ENCODE measurements at places on chromosomes 2 and 18.

- DNase-seq: no peak
Observed at GRCh38 chr2:99734236-99734635, 244.4 kb upstream of the REV1 start.

DNA sequence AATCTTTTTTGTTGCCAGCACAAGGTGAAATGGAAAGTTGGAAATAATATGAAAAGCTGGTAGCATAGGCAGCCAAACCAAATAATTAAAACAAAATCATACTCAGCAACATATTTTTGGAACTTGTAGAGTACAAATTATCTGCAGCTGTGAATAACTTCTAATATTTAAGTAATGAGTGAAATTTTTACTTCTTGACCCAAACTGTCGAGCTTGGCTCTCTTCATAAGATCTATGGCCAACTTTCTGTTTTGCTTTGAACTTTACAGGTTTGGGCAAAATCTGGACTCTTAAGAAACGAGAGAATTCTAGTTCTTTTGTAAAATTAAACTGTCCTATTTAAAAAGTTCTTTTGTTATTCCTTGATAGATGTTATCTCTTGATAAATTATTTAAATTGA is 25.6 kb upstream of the CCDC102B start:
- no peak for DNase-seq

- no peak for DNase-seq
Observed at GRCh38 chr2:158743879-158744278, 51.2 kb upstream of the DAPL1 start.

DNA sequence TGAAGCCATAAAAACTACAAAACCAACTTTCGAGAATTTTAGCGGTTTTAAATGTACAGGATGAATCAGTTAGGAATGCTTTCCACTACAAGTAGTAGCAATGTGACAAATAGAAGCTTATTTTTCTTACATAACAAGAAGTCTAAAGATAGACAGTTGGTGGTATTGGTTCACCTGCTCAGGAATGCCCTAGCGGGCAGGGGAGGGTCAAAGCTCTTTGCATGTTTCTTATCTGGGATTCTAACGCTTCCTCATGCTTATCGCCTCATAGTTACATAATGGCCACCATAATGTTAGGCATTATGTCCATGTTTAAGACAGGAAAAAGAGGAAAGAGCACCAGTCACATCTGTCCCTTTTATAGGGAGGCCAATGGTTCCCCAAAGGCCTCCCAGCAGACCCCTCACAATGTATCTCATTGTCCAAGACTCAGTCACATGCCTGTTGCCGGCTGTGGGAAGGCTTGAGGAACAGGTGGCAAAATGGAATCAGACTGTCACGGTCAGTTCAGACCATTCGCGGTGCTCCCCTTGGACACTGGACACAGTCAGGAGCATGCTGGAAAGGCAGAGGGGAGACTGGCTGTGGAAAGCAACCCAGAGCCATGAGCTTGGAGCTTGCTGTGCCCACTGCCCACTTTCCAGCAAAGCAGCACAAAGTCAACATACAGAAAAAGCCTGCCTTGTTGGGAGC is 69.4 kb upstream of the ODC1 start:
- DNase-seq: no peak

GRCh38 chr18:498931-499775 is 1.3 kb downstream of the COLEC12 start:
- no peak for DNase-seq

GRCh38 chr2:233280114-233280693 is 27.4 kb upstream of the SAG start:
- no peak for DNase-seq

DNA sequence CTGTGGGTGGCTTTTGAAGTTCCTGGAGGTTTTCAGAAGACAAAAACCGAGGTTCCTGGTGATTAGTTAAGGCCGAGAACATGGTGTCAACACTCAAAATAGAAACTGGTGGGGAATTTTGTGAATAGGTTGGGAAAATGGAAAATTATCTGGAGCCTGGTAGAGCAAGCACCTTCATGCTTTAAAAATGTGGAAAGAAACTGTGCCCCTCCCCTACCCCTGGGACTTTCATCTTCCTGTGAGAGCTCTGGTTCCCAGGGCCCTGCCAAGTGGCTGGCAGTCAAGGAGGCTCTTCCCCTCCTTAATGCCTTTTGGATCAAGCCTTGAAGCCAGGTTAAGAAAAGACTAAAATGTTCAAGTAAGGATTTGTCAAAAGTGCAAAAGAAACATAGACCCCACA is 1.9 kb upstream of the CRACDL start:
- no peak for DNase-seq

DNA sequence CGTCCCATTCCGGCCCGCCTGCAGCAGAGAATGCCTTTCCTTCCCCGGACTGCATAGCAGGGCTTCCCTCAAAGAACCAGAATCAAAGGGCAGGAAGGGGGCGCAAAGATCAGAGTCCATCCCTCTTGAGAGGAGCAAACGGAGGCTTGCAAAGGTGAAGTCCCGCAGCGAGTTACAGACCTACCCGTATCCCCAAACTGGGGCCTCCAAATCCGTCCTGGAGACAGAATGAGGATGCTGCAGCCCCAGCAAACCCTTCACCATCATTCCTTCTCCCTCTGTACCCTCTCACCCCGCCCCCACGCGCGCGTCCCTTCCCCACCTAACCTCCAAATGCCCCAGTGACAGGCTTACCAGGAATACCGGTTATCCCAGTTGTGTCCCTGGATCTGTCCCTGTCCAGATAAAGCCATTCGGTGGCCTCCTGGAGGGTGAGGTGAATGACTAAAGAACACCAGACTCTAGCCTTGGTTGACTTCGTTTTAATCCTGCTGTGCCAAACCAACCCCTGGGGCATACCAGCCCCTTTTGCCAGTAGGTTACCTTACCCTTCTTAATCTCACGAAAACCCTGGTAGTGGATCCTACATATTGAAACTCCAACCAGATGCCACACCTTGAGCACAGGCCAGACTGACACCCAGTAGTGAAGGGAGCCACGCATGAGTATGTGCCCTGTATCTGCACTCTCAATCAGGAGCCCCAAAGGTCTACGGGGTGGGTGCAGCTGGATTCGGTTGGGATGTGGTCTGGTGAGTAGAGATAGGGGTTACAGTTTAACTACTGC is 961 bp upstream of the SLC40A1 start:
- DNase-seq: no peak

DNA sequence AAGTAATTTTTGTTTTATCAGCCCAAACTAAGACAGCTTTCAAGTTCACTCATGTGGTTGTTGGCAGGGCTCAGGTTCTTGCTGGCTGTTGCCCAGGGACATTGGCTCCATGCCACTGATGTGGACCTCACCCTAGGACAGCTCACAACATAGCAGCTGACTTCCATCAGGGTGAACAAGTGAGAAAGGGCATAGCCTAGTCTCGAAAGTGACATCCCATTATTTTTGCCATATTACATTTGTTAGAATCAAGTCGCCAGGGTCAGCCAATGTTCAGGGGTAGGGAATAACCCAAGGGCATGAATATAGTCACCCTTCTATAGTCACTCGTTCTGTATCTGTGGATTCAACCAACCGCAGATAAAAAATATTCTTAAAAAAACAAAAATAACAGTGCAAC is 10.7 kb upstream of the CWC22 start:
- no peak for DNase-seq

GRCh38 chr2:135890835-135891234 is 14.6 kb upstream of the MCM6 start:
- no peak for DNase-seq

DNA sequence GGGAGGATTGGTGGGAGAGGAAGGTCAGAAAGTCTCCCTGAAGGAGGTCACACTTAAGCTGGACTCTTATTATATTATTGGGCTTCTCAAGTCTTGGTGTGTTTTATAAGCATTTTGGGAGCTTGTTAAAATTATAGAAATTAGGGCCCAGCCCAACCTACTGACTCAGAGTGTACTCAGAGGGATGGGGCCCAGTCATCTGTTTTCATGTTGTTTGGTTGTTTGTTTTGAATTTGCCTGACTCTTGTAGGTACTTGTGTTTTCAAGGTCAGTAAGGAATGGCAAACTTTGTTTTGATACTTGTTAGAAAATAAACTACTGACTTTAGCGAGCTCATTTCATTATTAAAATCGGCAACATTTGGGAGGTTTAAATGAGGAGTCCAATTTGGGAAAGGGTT is 152.0 kb downstream of the INSIG2 start:
- DNase-seq: no peak

DNA sequence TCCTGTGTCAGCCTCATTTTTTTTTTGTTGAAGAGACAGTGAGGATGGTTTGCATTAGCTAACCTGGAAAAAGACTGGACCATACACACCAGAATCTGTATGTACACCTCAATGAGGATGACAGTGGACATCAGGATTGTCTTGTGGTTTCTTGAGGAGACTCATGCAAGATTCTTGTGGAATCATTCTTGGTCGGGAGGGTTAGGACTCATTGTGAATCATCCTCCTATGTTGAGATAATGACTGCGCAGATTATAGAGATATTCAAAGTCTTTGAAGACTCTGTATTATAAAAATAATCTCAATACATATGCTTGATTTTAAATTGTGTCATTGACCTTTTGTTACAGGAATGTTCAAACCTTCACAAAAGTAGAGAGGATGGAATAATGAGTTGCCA is 49.1 kb upstream of the DOCK10 start:
- no peak for DNase-seq

GRCh38 chr2:100821255-100821910 is 1.4 kb downstream of the NPAS2 start:
- no peak for DNase-seq

DNA sequence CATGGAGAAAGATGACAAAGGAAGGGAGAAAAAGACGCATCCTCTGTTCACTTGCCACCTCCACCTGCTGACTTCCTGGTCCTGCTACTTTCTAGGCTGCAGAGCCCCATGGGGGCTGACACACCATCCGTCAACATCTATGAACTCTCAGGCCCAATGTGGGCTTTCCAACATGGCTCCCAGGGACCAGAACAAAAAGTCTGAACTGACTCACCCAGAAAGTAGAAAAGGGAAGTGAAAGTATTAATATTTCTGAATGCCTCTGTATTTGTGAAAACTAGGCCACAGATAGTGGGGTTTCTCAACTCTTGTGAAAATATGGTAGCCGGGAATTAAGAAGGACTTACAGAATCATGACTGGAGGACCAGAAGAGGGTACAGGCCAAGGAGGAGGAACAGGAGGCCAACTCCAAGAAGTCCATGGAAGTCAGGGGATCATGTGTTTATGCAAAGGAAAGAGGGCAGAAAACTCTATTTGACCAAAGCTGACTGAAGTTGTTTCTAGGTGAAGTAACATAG is 123.1 kb upstream of the CAB39 start:
- no peak for DNase-seq

GRCh38 chr2:209209943-209210342 is 213.9 kb upstream of the MAP2 start:
- no peak for DNase-seq

- no peak for DNase-seq
Observed at GRCh38 chr2:206693399-206694137, 24.6 kb downstream of the DYTN start.

DNA sequence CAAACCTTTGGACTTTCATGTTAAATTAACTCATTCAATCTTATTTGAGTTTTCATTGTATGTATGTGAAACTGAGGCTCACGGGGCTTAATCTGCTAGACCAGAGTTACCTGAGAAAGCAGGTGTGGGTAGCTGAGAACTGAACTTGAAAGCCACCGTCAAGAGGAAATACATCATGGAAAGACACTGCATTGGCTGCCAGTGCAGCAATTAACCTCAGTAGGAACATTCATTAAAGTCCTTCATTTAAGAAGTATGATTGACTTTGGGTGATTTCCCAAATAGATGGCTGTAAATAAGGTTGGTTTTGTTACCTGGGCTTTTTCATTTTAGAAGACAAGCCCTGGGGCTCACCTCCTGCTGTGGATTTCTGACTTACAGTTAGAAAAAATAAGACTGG is 36.5 kb upstream of the MGAT5 start:
- no peak for DNase-seq

DNA sequence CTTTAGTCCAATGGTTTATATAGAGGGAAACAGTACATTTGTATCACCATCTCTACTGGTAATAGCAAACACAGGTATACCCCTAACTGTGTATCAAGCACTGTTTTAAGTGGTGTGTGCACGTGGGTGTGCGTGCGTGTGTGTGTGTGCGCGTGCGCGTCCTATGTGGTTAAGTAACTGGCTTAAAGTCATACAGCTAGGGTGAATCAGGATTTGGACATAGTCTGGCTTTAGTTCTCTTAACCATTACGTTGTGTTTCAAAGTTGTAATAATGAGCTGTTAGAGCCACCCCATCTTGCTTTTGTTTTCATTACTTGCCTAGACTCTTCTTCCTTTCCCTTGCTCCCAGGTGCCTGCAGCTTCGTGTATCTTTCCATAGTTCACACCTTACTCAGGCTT is 2.1 kb downstream of the HADHB start:
- DNase-seq: no peak

DNA sequence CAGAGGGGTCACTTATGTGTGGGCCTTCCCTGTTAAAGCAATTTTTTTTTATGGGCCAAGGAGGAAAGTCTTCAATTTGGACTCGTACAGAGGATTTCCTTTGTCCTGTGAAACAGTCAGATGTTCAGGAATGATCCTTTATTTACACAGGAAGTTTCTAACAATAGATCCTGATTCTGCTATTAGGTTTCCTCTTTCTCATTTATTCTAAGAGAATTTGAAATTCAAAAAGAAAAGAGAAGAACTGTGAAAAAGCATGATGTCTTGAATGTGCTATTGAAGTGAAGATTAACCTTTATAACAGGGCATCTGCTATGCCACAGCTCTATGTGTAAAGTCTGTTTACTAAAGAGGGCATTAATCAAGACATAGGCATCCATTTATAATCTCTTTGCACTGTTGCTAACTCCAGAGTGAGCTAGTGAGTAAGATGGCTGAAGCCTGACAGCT is 105.3 kb upstream of the FAM98A start:
- DNase-seq: no peak

DNA sequence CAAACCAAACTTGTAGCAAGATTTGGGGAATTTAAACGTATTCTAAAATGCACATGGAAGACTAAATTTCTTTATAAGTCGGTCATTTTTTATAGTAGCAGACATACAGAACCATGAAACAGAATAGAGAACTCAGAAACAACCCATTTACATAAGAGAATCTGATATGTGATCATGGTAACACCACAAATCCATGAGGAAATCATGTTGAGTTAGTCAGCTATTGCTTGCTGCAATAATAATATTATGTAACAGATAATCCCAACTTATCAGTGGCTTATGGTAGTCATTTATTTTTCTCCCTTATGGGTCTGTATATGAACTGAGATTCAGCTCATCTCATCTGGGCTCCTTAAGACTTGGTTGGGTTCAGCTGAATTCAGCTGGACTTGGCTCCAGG is 103.4 kb upstream of the SERTAD2 start:
- no peak for DNase-seq

DNA sequence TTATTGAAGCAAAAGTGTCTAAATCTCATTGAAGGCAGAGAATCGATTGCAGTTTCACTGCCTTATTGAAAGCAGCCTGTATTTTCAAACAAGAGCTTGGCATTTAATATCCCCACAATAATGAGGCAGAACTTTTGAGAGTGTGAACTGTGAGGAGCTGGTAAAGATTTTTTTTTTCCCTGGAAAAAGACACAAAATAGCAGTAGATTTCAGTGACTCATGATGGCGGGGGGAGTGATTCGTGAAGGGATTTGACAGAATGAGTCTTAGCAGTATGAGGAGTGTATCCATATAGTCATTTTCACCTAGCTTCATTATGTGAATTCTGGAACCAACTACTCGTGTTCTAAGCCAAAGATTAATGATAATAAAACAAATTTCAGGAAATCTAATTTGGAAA is 242.9 kb downstream of the ARL6IP6 start:
- no peak for DNase-seq
